Activated B cell treated with CpG ODN at 0.5 μM for 24 hours (primary cell): ENCODE measurements at places on chromosomes 12 and 14.
A peak's percentile ranks its signal among the peaks of the same experiment; 100 is the strongest.

DNA sequence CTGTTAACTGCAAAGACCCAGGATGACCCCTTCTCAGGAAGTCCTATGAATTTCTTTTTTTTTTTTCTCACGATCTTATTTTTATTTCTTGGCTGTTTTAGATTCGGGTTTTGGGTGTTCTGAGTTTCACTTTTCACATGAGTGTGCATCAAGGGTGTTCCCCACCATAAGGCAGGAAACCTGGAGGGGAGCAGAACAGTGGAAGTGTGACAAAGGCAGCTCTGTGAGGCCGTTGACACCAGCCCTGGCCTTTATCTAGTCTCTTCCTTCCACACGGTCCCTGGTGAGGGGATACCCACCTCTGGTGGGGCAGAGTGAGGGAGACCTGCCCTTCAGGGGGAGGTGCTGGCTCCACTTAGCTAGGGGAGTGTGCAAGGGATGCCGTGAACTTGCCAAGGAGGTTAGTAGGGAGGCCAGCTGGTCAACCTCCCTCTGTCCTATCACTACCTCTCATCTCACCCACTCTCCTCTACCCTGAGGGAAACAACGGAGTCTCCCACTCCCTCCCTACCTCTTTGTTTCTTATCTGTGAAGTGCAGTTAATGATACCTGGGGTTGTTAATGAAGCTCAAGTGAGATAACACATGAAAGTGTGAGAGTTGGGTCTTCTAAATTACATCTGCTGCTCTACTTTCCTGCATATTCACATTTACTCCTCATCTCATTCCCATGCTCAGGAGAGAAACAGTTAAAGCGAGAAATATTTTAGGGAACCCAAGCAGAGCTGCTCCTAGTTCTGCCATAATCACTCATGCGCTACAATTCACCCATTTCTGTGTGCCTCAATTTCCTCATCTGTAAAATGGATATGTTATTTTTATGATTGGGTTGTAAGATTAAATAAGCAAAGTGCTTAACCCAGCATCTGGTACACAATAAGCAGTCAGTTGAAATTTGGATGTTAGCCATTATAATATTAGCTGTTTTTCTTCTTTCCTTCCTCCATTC is 4.4 kb upstream of the GALNT6 start:
- DNase-seq: no peak

DNA sequence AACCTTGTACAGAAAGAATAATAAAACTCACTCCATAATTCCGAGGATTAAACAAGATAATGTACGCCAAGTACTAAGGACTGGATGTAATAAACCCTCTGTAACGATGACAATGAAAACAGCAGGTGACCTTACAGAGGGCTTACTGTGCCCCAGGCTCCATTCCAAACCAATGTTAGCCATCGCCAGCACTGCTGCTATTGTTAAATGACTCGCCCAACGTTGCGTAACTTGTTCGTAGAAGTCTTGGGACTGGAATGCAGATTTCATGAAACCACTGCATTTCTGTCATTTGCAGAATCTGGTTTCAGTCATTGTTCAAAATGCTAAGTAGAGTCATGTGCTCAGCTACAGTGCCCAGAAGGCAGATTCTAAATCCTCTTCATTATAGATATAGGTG is 728 bp upstream of the STON2 start:
- DNase-seq: no peak

DNA sequence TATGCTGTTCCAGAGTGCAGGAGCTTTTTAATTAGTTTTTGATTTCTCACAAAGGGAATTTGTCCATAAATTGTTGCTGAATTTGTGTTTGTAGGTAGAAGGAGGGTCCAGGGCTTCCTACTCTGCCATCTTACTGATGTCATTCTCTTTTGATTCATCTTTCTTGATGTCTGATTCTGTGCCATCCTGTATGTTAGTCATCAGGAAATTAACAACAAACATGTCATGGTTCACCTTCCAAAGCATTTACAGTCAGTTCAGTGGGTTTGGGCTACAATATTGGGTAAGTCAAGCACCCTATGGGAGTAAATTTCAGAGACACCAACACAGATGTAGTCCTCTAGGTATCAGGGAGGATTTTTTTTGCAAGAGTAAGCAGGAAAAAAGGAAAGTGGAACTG is 135.2 kb upstream of the SLC38A2 start:
- DNase-seq: no peak

DNA sequence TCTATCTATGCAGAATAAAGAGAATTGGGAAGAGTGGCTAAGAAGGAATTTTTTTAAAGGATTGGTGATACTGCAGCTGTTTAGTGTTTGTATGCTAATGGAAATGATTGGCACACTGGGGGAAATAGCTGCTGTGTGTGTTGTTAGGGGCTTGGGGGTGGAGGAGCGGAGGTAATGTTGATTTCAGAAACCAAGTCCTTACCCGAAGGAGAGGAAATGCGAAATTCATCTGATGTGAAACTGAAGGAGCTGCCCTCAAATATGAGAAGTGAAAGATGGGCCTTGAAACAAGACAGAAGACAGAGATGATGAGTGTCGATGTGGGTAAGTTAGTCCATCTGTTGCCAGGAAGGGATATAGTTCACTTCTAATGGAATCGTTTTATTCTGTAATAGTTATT is 21.2 kb upstream of the RNASE12 start:
- no peak for DNase-seq

- no peak for DNase-seq
Measured at GRCh38 chr14:57866199-57866705, 360 bp upstream of the SLC35F4 start.

GRCh38 chr12:54259194-54260011 is 20.5 kb downstream of the CBX5 start:
- DNase-seq: peak; percentile 50
